Stimulated activated CD4-positive, alpha-beta T cell treated with anti-CD3 and anti-CD28 coated beads, Interleukin-15, amount 100 ng/mL, for 1 hour (primary cell): ENCODE measurements at places on chromosomes 5 and 9.

DNA sequence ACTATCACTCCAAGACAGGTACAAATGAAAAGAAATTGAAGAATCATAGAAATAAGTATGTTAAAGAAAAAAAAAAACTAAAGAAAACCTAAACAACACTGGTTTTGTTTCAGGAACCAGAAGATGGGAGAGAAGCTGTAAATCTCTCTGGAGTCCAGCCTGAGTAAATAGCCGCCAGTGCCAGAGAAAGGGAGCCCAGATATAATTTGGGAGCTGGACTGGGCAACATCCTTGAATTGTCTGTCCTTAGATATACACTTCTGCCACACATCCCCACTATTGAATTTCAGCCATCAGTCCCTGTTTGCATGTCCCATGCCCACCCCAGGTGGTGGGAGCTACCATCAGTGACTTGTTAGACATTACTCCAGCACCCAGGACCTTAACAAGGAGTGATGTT lies 979.6 kb downstream of the DTWD2 start:
- no peak for DNase-seq

DNA sequence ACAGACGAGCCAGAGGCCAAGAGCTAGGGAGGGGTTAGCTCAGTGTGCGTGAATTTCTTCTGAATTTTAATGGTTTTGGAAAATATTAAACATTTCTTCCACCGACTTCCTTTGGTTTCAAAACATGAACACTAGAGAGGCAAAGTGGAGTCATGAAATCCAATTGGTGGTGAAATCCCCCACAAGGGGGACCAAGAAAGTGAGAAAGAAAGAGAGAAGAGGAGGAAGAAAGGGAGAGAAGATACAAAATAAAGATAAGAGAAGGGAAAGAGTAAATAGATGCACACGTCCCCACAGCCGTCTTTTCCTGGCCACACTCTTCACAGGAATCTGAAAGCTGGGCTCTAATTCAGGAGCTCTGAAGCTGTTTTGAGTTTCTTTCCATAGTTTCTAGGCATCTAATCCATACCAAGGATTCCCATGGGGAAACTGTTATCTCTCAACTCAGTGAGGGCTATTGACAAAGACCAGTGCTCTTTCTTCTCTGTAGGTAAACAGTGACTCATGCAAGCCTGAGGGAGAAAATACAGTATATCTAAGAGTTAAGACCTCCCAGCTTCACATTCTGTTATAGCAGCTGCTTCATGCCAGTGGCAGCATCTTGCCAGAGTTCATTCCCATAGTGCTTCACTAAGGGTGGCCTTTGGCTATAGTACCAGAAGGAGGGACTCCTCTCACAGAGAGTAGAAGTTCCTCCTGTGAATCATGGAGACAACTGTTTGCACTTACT lies 115.8 kb upstream of the LIFR start:
- no peak for DNase-seq

DNA sequence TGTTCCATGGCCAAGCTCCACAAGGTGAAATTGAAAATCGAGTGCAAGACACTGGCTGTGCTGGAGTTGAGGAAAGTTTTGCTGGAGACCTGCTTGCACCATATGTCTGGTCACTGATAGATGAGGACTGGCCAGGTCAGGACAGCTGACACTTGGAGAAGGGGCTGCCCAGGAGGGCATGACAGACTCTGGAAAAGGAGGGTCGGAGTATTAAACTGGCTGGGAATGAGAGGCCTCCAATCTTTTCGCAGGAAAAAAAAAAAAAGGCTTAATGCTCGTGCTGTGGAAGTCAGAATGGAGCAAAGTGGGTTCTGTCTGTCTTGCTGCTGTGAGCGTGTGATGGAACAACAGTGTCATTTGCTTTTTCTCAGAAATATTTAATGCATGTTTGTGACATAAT lies 5.5 kb downstream of the TENT4A start:
- no peak for DNase-seq

GRCh38 chr5:72648480-72648879 lies 141.3 kb upstream of the ZNF366 start:
- DNase-seq: no peak

DNA sequence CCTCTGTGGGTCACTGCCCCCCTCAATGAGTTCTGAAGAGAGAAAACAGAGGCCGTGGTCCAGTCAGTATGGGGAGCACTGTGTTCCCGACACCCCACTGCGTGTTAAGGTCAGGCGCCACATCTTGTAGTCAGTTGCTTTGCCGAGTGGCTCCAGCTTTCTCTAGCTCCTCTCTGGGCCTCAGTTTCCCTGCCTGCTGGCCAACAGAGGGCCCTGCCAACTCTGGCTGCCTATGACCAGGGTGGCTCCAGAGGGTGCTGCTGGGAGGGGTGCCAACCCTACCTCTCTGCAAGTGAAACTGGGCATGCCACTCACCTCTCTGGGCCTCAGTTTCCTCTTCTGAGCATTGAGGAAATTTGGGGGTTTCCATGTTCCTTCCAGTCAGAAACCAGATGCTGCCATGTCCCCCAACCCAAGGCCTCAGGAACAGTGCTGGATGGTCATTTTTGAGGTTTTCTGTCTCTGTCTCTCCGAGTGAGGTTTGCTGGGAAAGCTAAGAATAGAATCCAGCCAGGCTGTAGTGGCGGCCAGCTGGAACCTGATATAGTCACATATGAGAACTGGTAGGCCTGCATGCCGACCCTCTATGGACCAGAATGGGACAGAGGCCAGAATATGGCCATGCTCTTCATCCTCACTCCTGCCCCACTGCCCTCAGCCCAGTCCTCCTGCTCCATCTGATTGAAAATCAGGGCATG lies 132.1 kb downstream of the PHF2 start:
- no peak for DNase-seq

DNA sequence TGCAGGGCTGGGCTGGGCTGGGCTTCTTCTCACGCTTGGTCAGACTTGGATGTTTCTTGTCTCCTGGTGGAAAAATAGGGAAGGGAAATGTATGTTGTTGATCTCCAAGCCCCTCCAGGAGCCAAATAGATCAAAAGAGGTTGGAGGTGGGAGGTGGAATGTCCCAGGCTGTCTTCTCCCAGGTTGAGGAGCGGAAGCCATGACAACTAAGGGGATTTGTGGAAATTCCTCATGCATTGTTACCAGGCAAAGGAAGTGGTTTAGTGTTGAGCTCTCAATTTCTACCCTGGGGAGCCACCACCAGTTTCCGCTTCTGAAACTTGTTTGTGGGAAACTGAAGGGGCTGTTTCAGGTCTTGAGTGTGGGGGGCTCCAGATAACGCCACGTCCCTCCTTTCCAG lies 79.0 kb downstream of the SPRY4 start:
- DNase-seq: no peak

DNA sequence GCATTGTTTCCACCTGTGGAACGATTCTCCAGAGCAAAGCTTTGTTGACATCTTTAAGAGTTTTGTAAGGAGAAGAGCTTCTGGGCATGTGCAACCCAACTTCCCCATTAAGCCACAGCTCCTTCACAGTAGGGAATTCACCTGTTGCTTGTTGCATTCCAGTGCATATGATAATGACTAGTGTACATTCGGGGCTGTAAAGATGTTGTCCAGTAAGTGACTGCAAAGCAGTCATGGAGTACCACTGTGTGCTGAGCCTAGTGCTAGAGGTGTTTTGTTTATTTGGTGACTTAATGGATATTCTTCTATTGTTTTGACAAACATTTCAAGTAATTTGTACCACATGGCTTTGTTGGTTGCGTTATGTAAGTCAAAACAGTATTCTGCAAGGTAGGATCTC lies 12.8 kb downstream of the UGCG start:
- no peak for DNase-seq

- no peak for DNase-seq
Observed at GRCh38 chr9:93520523-93520922, 55.9 kb upstream of the PHF2 start.

- DNase-seq: no peak
Observed at GRCh38 chr9:98634685-98635336, 73.9 kb downstream of the GABBR2 start.

DNA sequence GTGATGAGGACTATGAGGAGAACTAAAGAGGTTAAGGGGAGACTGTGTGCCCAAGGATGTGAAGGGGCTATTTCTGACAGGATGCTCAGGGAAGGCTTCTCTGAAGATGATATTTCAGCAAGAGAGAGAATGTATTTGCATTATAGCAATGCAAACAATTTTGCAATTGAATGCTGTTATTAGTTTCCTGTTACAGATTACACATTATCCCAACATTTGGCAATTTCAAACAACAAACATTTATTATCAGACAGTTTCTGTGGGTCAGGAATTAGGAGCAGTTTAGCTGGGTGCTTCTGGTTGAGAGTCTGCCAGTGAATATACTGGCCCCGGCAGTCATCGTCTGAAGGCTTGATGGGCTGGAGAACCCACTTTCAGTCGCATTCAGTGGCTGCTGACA lies 228.0 kb downstream of the MARCHF11 start:
- DNase-seq: no peak

GRCh38 chr9:84314306-84314705 lies 26.3 kb downstream of the SLC28A3 start:
- DNase-seq: no peak

GRCh38 chr5:167916706-167917105 lies 374.7 kb upstream of the WWC1 start:
- no peak for DNase-seq

GRCh38 chr5:172837640-172838039 lies 3.6 kb downstream of the ERGIC1 start:
- no peak for DNase-seq

- DNase-seq: no peak
Observed at GRCh38 chr5:84088996-84089395, 295.7 kb downstream of the EDIL3 start.

- DNase-seq: no peak
Observed at GRCh38 chr5:81759632-81760005, 8.7 kb upstream of the SSBP2 start.

DNA sequence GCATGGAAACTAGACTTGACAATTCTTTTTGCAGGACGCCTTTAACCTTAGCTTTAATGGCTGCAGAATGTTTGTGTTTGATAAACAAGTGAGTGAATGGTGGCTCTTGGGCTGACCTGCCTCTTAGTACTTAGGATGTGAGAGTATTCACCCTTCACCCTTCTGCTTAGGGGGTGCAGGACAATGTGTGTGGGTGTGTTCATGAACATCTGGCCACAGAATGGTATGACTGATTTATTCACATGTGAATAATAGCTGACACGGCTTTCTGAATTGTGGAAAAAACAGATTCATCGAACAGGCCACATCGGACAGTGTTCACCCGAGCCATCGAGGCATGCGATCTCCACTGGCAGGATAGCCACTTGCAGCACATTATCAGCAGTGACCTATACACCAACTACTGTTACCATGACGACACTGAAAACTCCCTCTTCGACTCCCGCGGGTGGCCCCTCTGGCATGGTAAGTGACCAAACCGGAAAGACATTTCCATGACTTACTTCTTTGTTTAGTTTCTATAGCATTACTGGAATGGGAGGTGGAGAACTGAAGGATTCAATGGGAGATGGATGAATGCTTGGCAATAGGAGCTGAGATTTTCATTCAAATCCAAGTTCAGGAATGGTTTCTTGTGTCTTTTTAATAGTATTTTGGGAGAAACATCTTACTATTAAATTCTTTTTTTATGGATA lies 193.6 kb downstream of the ZSWIM6 start:
- no peak for DNase-seq

- DNase-seq: no peak
Observed at GRCh38 chr9:19464061-19464763, 55.4 kb downstream of the ACER2 start.
